ENCODE measurements at places on chromosomes 3 and 15. TPM values are rescaled to one million over a fixed set of nuclear protein-coding genes. Genes with fewer than 3 reads are reported as not detected.

FETUB gene
- not detected for total RNA-seq

FRMD4B gene
- 0.81 TPM for total RNA-seq

MEIS2 gene
- 84.0 TPM for total RNA-seq

PLD1 gene
- 23.1 TPM for total RNA-seq

RTP3 gene
- total RNA-seq, result not detected

SPINK8 gene
- total RNA-seq, result not detected

CHMP2B gene
- 60.5 TPM for total RNA-seq

ROPN1 gene
- total RNA-seq, result not detected

PP2D1 gene
- total RNA-seq, result not detected

SNRPA1 gene
- total RNA-seq, result 26.2 TPM

GPR149 gene
- total RNA-seq, result not detected

ACTC1 gene
- not detected for total RNA-seq

GMNC gene
- not detected for total RNA-seq
